Neural crest cell (in vitro differentiated cells): ENCODE measurements at places on chromosomes 6 and 20. TPM values are rescaled to one million over a fixed set of nuclear protein-coding genes. Genes with fewer than 3 reads are reported as not detected.

DNA sequence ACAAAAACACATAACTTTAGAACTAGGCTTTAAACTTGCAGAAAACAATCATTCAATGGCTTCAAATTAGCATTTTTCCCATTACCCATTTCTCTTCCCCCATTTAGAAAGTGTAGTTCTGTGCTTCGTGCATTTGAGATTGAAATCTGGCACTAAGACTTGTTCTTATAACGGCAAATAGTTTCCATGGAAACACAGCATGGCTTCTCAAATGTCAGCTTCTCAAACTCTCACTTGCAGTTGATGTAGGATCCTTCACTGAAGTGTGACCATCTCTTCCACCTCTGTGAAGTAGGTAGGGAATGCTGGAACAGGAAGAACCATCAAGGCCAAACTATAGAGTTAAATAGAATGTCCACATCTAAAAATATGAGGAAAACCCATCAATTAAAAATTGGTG lies 52.2 kb downstream of the MANEA start:
- no peak overlapping the region for H3K4me3 ChIP-seq
- no peak for DNase-seq
- H3K27ac ChIP-seq: no peak overlapping the region
- no peaks in the 10 kb centered on the region for H3K36me3 ChIP-seq
- H3K4me1 ChIP-seq: no peaks in the 10 kb centered on the region

DNA sequence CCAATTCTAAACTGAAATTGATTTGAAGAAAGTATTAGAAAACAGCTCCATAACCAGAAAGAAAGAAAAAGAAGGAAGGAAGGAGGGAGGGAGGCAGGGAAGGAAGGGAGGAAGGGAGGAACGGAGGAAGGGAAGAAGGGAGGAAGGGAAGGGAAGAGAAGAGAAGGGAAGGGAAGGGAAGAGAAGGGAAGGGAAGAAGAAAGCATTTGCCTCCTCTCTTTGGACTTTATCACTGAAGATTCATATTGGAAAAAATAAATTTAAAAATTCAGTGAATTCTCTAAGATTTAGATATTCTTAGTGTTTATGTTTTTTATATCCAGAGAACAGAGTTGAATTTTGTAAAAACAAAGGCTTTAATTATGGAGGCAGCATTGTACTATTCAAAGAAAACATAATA lies 68.5 kb upstream of the NXT1 start:
- no peak overlapping the region for H3K4me3 ChIP-seq
- H3K27me3 ChIP-seq: peaks cover 12% of the 10 kb centered on the region
- H3K36me3 ChIP-seq: no peaks in the 10 kb centered on the region
- H3K4me1 ChIP-seq: no peaks in the 10 kb centered on the region
- no peak for DNase-seq
- H3K27ac ChIP-seq: no peak overlapping the region

- DNase-seq: no peak
- H3K27me3 ChIP-seq: no peaks in the 10 kb centered on the region
- no peak overlapping the region for H3K4me3 ChIP-seq
- peaks cover 5% of the 10 kb centered on the region for H3K4me1 ChIP-seq
Observed at GRCh38 chr6:16470502-16471221, 232.3 kb downstream of the GMPR start.

GRCh38 chr20:23782366-23782983 lies 31.7 kb upstream of the CST1 start:
- peak; percentile 9 for DNase-seq
- H3K4me1 ChIP-seq: no peaks in the 10 kb centered on the region
- peaks cover 11% of the 10 kb centered on the region for H3K27me3 ChIP-seq
- H3K27ac ChIP-seq: no peak overlapping the region

DNA sequence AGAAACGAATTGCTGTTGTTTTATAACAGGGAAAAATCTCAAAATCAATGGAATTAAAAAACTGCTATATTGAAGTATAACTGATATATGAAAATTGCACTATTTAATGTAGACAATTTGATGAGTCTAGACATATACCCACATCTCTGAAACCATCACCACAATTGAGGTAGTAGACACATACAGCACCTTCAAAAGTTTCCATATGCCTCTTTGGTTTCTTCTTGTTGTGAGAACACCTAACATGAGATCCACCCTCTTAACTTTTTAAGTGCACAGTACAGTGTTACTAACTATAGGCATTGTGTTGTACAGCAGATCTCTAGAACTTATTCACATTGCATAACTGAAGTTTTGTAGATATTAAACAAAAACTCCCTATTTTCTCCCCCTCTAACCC lies 14.0 kb upstream of the SLC17A5 start:
- H3K4me3 ChIP-seq: no peak overlapping the region
- no peak overlapping the region for H3K27ac ChIP-seq
- peaks cover 43% of the 10 kb centered on the region for H3K27me3 ChIP-seq
- H3K36me3 ChIP-seq: no peaks in the 10 kb centered on the region
- no peak for DNase-seq
- H3K4me1 ChIP-seq: no peaks in the 10 kb centered on the region

Gene THBD
- total RNA-seq: 0.12 and 0.16 TPM in 2 replicates

Gene DYNLT2
- 2.8 TPM in 2 replicates for total RNA-seq

Gene DSN1
- total RNA-seq: 29.1 and 30.6 TPM in 2 replicates

Gene HUS1B
- 0.40 and 0.59 TPM in 2 replicates for total RNA-seq
